Renal pelvis (tissue), 12 donors: ENCODE measurements at places on chromosomes 7 and 10. TPM values are rescaled to one million over a fixed set of nuclear protein-coding genes. Genes with fewer than 3 reads are reported as not detected.

The CARD11 gene
- 1.6 TPM for polyA plus RNA-seq

The CDH23 gene
- polyA plus RNA-seq: 0.83 TPM

The UCN3 gene
- polyA plus RNA-seq: 0.38 TPM

The UROS gene
- polyA plus RNA-seq: 54.1 TPM

The ZDHHC16 gene
- 40.5 TPM for polyA plus RNA-seq

- no peak for DNase-seq
Observed at GRCh38 chr7:99244939-99245338, 27.7 kb upstream of the MYH16 start.

- no peak for DNase-seq
Observed at GRCh38 chr10:6017781-6018354, 40.5 kb upstream of the IL15RA start.

DNA sequence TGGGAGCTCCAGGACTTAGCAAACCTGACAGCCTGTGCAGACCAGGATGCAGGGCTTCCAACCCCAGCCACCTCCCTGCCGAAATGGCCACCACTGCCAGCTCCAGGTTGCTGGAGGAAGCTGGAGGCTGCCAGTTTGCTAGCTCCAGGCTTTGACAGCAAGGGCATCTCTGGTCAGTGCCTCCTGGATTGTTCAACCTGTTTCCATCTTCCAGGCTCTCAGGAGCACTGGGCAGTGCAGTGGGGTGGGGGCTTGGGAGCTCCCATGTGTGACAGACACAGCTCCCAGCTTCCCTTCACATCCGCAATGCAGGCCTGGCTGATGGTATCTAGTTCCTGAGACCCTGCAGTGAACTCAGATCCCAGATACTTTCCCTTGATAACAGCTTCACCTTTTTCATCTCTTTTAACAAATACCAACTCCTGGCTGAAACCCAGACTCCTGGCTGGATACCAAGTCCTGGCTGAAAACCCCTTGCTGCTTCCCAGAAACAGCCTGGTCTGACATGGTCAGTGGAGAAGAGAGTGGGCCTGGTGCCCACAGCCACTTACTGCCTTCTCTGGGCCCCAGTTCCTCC, 20.8 kb upstream of the RET start:
- no peak for DNase-seq

DNA sequence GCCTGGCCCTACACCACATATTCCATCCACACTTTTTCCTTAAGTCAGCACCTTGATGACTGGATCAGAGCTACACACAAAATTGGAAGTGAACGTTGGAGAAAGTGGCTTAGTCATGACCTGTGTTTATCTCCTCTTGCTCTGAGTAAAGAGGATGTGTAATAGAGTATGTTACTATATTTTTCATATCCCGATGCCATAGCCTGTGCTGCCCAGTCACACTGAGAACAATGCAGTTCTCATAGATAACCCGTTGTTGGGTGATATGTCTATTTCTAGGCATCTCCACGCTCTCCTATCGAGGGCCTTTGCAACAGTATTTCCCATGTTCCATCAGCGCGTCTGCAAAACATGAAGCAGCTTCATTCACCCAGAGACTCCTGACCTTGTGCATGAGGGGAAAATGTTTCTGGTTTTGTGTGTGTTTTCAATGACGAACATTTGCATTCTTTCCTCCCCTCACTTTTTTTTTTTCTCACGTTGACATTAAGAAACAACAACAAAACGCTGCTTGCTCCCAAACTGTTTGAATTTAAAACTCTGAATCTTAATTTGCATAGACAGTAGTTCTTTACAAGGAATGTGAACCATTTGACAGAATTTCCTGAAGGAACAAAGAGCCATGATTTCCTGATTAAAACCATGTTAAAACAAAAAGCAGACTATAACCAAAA, 43.4 kb downstream of the GRK5 start:
- DNase-seq: no peak

DNA sequence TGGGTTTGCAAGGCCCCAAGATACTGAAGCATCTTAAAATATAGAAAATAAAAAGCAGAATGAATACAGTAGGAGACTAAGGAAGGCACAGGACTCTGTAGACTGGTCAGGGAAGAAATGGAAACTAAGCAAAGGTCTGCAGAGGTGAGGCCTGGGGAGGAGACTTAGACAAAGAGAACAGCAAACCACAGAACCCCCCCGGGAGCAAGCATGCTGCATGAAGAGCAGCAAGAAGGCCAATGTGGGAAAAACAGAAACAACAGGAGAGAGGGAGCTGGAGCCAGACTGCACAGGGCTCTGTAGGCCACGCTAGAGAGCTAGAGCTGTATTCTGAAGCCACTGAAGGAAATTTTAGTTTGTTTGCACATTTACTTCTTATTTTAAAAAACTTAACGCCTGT, 45.7 kb upstream of the ARID5B start:
- no peak for DNase-seq

GRCh38 chr10:116185199-116185867, 87.7 kb downstream of the GFRA1 start:
- DNase-seq: no peak

DNA sequence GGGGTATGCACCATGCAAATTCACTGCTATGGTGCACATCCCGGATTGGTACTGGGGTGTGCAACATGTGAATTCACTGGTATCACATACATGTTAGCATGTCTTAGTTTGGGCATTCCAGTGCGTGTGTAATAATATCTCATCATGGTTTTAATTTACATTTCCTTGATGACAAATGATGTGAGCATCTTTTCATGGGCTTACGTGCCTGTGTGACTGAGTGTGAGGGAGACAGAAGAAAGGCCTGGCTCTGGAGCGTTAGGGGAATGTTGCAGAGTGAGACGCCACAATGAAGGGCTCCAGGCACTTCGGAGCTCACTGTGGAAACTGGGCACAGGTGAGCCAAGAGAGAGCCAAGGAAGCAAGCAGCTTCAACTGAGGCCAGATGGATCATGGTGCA, 162.6 kb downstream of the UBE2H start:
- DNase-seq: no peak

GRCh38 chr7:142391191-142391992, 133.5 kb upstream of the PRSS58 start:
- DNase-seq: no peak
